ENCODE measurements at places on chromosomes 11 and 22.

DNA sequence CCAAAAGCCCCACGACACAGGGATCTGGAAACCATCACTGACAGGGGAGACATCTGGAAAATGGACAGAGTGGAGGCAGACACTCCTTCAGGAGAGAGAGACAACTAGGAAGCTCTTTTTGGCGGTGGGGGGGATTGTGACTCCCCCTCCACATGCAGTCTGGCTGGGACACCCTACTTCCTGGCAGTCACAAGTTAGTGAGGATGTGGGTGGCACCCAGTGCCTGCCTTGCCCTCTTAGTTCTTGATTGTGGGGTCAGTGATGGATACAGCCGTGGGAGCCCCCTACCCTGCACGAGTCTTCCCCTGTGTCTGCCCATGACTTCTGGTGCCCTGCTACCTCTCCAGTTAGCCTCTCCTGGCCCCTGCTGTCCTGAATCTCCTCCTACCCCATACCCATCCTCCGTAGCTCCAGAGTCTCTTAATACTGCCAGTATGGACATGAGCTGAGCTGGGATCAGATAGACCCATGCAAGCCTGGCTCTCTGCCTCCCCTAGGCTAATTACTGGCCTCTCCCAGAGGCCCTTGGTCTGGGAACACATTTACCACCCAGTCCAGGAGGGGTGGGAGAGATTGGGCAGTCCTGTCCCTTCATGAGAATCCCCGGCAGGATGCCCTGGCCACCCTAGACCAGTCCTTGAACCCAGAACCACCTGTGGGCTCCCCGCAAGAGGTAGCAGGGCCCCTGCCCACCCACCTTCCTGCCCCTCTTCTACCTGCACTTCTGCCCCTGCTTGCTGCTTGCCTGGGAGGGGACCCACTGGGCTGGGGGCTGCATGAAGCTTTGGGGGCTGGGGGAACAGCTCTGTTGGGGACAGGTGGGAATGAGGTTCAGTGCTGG lies 22.8 kb downstream of the RHBDD3 start:
- DNase-seq: no peak

DNA sequence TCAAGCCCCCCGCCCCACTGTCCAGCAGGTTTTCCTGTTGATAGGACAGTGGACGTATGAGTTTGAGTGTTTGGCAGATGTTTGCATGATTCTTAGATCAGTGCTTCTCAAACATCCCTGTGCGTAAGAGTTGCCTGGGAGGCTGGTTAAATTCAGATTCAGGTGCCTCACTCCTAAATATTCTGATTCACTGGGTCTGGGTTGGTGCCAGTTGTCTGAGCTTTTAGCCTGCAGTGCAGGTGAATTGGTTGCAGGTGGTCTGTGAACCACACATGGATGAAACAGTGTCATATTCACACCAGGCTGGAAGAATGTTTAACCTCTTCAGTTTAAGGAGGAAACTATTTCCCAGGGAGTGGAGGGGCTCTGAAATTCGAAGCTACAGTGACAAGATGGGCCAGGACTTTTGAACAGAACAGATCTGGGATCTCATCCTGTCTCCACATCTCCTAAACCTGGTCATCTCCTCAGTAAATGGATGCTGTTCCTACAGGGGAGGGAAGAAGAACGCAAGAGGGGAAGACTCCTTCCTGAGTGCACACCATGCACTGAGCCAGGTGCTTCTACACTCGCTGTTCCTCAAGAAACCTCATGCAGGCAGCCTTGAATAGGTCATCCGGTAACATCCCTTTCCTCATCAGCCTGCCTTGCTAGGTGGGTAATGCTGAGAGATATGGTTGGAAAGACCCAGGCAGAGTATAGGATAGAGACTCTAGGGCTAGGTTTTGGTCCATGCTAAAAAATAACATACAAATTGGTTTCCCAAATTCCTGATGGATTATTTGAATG lies 47.8 kb downstream of the TEAD1 start:
- DNase-seq: no peak

GRCh38 chr11:120738516-120739046 lies 227.0 kb downstream of the GRIK4 start:
- no peak for DNase-seq

DNA sequence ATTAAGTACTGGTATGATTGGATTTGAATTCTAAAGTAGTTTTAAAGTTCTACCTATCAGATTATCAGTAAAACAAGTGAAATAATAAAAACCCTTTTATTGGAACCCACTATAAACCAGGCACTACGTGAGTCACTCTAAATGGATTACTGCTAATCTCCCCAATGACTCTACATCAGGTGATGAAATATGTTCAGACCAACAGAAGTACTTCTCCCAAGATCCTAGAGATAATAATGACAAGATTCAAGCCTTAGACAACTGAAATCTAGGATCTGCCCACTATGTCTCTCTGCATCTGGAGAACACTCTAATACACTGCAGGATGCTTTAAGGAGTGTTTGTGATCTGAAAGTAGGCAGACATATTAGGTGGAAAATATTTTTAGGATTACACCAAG lies 652.1 kb upstream of the CHORDC1 start:
- no peak for DNase-seq

DNA sequence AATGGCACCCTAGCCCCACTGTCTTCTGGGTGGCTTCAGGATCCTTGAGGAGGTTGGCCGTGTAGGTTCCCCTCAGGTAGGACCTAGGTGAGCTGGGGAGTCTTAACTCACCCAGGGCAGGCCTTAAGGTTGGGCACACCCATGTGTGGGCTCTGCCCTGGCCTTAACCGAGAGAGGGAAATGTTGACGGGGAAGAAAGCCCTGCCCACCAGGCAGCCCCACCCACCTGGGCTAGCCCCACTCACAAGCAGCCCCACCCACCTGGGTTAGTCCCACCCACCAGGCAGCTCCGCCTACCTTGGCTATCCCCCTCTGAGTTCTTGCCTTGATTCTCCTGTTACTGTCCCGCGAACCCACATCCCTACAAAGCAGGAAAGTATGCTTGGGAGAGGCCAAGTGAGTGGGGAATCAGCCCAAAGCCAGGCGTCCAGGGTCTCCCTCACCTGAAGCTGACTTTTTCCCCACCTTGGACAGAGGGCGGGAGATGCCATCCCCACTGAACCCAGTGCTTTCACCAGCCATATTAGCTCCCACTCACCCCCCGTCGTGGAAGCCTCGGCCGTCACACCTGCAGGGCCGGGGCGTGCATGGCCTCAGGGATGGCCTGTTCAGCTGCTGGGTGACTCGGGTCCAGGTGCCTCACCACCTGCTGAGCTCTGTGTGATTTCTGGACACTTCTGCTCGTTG lies at the start of gene MYEOV:
TSS of gene MYEOV (plus strand) at position 337 of the 687 bp plus-strand sequence. CDS start 1,200 bp downstream, outside the sequence.
- DNase-seq: no peak

DNA sequence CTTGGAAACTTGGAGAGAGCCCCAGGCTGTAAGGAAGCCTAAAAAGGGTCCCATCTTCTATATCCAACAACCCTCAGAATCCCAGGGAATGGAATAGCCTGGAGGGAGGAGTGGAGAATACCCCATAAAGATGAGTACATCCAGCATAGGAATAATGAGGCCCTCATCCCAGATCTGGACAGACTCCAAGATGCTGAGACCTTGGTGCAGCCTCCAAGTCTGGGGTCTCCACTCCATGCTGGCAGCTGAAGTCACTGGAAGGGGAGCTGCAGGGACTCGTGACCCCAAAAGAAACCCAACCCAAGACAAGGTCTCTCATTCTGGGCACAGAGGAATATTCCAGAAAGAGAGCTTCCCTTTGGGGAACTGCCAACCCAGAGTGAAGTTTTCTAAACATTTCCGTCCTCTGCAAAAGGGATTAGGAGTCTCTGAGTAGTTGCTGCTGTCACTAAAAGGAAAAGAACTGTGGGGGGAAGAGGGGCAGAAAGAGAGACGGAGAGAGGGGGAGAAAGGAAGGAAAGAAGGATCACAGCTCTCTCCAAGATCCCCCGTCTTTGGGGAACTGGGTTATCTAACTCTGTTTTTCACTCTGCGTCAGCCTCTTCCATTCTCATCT lies 589 bp downstream of the SCGB1A1 start:
- DNase-seq: no peak

All from cardiac fibroblast (primary cell).